ENCODE measurements at places on chromosomes 5 and 9.

GRCh38 chr5:143101725-143102386 lies 301.6 kb downstream of the NR3C1 start:
- no peak for DNase-seq

- no peak for DNase-seq
Observed at GRCh38 chr5:103840600-103840999, 278.0 kb upstream of the NUDT12 start.

DNA sequence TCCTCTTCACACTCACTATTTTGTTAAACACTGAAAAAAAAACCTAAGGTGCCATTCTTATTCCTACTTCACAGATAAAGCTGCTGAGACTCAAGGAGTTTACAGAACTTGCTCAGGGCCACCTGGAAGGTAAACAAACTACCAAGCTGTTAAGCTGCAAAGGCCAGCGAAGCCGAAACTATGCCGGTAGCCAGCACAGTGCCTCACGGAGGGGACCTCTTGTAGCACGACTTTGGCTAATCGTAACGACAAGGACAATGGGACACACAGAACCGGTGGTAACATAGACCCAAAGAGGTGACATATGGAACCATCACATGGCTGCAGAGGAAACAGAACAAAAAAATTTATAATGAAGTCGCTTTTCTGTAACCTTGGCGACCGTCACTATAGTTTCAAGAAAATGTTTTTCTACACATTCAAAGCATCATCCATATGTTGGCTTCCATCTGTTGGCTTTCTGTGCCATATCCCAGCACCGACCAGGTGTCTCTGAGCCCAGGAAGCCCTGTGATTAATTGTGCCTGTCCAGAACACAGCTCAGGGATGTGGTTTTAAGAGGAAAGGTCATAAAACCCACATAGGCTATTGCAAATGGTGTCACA lies 60.3 kb downstream of the S1PR3 start:
- DNase-seq = no peak

GRCh38 chr5:6185574-6185973 lies 192.8 kb downstream of the MED10 start:
- no peak for DNase-seq

DNA sequence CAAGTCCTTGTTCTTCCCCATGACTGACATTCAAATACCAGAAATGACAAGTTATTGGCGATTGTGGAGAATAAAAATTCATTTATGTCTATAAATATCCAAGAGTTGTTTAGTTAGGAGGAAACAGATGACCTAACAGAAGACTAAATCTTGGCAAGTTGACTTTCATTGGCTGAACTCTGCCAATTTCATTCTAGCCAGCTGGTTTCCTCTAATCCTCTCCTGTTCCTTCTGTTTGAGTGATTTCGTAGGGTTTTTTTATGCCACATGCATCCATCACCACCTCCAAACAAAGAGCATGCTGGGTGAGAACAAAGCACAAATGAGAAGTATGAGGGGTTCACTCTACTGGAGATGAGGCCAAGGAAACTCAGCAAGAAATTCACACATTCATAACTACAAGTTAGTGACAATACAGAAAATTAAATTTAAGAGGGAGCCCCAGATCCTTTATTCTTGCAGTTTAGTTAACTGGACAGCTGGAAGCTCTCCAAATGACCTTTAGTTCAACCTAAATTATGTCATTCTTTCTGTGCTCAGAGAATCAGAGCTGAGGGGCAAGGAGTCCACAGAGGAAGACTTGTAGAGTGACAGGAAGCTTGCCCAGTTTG lies 932.0 kb downstream of the TLE4 start:
- no peak for DNase-seq

DNA sequence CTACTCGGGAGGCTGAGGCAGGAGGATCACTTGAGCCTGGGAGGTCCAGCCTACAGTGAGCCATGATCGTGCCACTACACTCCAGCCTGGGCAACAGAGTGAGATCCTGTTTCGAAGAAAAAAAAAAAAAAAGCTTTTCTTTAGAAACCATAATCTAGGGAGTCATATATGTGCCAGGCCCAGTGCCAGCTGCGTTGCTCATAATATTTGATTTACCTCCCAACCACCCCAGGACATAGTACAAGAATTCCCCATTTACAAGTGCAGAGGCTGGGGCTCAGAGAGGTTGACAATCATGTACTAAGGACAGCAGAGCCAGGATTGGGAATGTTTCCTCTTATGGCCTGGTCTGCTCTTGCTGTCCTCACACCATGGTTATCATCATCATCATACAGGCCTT lies 25.1 kb upstream of the TRIM14 start:
- no peak for DNase-seq

DNA sequence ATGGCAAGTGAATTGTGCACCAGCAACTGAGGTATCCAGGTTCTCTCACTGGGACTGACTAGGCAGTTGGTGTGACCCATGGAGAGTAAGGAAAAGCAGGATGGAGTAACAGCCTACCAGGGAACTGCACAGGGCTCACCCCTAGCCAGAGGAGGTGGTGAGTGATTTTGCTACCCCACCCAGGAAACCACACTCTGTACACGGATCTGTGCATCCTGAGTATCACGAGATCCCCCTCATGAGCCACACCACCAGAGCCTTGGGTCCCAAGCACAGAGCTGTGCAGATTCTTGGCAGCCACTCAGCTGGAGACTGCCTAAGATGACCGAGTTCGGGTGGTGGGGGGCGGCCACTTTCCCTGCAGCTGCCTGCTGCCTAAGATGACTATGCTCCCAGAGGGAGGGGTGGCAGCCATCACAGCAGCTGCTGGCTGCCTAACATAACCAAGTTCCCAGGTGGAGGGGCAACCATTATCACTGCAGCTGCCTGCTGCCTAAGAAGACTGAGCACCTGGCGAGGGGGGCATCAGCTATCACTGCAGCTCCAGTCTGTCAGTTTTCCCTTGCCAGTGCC lies 48.4 kb upstream of the EFNA5 start:
- no peak for DNase-seq

- no peak for DNase-seq
Observed at GRCh38 chr9:7178729-7179128, 421.0 kb downstream of the KDM4C start.

DNA sequence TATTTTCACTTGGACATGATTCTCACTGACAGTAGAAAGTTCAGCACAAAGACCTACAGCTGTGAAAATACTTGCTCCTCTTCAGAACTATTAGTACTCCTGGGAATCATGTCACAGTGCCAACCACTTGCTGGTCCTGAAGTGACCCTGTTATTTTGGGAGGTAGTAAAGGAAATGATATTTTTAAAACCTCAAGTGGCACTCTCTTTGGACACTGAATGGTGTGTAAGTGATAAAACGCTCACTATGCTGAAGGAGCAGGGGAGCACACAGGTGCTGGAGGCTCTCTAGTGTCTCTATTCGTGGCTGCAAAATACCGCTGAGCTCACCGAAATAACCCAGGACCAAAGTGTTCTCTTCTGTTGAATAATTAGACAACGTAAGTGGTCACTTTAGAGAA lies 76.9 kb upstream of the SPATA31D4 start:
- DNase-seq = no peak

DNA sequence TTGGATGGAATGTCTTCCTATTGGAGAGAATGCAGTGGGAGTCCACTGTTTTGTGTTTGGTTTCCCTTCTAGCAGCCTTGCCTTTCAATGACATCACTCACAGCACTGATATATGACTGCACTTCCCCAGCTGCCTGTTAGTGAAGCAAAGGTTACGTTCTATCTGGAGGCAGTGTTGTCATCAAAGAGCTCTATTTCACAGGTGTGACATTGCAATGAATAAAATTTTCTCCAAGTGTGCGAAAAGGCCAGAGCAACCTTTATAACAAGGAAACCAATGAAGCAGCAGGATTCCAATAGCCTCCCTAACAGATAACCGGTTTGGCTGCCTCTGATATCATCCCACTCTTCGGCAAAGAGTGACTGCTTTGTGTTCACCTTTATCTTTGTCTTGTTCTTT lies 523.5 kb upstream of the ZNF608 start:
- no peak for DNase-seq

DNA sequence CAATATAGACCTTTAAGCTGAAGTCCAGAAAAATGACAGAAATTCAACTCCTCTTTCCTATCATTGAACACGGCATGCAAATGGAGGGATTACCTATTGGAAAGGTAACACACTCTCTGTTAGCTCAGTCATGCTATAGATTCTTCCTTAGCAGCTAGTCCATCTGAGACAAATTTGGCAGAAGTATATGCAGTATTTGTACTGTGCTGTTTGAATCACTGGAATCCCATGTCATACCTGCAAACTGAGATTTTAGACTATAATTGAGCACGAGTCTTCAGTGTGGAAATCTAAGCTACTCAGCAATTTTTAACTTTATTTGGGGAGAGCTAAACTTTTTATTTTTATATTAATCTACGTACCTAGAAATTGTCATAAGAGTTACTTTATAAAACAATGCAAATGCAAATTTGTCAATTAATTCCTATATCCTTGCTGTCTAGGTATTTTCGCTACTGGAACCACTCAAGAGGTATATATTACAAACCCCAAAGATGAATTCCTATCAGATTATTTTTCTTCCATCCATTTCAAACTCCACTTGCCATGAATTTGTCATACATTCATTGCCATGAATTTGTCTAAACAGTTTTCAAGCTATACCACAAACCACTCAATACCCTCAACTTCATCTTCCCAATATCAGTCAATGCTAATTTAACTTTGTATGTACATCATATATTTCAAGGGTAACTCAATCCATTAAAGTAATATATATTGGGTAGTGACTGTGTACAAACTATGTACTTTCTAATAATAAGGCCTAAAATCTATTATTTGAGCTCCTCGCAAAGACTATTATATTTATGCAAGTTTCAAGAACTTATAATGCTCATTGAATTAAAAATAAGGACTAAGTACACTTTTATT lies 224.8 kb downstream of the MEF2C start:
- DNase-seq = no peak

DNA sequence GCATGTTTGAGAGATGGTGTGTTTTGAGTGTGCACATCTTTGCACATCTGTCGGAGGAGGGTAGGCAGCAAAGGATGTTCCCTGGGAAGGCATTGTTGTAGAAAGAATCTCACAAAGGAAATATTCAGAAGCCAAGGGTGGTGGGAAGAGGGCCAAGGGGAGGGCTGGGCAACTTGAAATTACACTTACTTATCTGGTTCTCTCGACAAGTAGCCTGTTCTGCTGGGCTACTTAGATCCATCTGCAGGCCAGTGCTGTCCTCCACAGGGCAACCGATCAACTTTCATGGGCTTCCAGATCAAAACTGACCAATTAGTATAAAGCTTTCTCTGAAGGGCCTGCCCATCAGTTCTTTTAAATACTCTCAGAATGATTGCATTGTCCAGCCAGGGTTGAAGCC lies 495.2 kb downstream of the GADD45G start:
- no peak for DNase-seq

DNA sequence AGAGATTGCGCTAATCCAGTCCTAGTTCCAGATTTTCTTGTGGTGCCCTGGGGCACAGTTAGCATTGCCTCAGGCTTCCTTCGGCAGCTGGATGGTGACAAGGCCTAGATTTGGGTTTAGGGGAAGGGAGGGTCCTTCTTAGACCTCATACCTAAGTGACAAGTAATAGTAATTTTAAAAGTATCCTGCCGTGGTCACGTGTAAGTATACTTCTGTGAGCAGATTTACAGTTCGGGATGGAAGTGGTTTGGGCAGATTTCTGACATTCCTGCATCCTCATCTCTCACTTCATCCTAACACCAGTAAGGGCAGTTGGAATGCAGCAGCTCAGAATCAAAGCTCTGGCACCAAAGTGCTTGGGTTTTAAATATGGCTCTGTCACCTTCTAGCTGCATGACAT lies 71.6 kb downstream of the LRRC70 start:
- no peak for DNase-seq

DNA sequence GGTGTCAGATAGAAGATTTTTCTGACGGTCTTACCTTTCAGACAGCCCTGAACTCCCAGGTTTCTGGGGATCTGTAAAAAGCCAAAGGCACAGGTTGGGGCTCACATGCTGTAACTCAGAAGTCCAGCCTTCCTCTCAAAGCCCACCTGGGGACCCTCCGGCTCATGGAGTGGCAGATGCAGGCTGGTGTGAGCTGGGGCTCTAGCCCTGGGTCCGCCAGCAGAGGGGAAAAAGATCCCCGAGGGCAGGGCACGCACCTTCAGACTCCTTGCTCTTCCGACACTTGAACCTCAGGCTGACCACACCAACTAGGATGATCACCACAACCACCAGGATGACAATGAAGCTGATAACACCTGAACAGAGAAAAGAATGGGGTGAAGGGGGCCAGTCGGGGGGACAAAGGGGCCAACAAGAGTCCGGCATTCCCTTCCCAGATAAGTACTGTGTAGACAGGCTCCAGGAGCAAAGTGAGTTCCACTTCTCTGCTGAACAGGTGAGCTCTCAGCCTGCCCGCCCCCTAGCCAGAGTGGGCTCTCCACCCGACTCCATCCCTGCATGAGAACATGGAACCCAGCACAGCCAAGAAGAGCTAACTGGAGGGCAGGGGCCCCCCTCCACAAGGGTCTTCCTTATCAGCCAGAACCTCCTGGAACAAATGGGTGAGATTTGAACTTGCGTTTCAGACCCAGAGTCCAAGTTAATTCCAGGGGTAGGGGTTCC lies 7.8 kb downstream of the ECSCR start:
- DNase-seq = no peak

- no peak for DNase-seq
Observed at GRCh38 chr5:354581-355378, 33.3 kb downstream of the AHRR start.

GRCh38 chr9:130693426-130694191 lies at the start of gene EXOSC2:
EXOSC2 (plus strand) TSS chr9:130693780; CDS start chr9:130693792, 12 bp downstream.
- DNase-seq = peak; percentile 97

DNA sequence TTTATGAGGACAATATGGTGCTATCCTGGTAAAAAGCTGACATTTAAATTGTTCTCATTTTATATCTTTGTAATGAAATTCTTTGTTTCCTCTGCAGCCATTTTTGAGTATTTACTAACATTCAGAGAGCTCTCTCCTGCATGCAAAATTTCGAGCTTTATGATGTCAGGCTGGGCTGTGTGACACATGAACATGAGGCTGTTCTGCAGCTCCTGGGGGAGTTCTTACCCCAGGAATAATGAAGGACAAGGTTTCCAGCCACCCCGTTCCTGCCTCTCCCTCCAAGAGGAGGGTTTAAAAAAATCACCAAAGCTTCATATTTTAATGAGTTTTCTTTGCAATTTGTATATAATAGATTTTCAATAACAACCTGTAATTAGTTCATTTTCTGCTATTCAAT lies 252.4 kb downstream of the HSPA4 start:
- no peak for DNase-seq

- no peak for DNase-seq
Observed at GRCh38 chr5:109105631-109106267, 304.0 kb downstream of the PJA2 start.

GRCh38 chr5:79795764-79796398 lies 106.2 kb downstream of the CMYA5 start:
- no peak for DNase-seq

DNA sequence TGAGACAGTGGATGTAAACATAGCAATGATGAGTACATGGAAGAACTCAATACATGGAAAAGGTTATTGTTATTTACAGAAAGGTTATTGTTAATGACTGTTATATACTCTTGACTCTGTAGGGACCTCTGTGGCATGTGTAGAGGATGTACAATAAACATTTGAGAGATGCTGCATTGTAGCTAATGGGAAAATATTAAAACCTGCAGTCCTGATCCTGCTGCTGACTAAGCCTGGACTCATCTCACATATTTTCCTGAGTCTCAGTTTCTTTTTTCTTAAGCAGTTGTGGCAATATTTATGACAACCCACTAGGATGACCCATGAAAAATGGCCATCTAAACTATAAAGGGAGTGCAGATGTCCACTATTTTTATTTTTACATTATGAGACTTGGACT lies 75.4 kb downstream of the DOCK2 start:
- no peak for DNase-seq
